ENCODE measurements at places on chromosomes 2 and 18.

DNA sequence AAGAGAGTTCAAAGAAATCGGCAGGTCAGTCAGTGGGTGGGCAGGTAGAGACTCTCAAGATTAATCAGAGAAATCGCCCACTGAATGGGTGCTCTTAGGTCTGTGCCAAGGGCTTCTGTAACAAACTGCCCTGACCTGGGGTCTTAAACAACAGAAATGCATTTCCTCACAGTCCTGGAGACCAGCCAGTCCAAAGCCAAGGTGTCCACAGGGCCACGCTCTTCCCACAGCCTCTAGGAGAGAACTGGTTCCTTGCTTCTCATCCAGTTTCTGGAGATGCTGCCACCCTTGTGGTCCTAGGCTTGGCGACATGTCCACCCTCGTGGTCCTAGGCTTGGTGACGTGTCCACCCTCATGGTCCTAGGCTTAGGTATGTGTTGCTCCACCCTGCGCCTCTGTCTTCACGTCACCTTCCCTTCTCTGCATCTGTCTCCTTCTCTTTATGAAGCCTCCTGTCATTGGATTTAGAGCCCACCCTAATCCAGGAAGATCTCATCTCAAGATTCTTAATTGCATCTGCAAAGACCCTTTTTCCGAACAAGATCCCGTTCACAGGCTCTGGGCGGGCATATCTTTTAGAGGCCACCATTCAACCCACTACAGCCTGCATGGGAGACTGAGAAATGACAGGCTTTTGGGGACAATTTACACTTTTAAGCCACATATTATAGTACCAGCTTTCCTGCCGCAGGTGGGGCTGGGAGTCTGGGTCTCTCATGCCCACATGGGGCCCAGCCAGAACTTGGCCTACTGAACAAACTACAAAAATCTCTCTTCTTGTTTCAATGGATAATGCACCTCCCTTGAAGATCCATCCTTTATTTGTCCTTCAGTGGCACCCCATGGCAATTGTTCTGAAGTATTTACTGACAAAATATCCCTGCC is 161.3 kb downstream of the ASB1 start:
- no peak for DNase-seq

GRCh38 chr2:10777842-10778723 is 34.5 kb downstream of the PDIA6 start:
- DNase-seq, result no peak

- no peak for DNase-seq
These were observed 24.7 kb downstream of the ST8SIA5 start for GRCh38 chr18:46732201-46732600.

DNA sequence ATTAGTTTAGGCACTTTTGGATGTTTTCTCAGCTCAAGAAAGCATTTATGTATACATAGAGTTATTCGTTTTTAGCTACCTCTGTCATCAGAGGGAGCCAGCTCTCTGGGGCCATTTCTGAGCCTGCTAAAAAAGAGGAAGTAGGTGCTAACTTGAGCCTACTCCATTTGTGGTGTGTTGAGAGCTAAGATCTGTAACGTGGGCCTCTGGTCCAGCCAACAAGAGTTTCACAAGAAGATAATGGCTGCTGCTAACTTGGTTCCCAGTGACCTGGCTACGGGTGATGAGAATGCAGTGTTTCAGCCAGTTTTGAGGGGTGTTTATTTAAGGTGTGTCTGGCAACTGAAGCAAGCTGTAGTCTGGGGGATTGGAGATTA is 182.5 kb downstream of the PRKCE start:
- peak; percentile 86 for DNase-seq

- no peak for DNase-seq
These were observed 71.5 kb downstream of the BABAM2 start for GRCh38 chr2:27962006-27962405.

DNA sequence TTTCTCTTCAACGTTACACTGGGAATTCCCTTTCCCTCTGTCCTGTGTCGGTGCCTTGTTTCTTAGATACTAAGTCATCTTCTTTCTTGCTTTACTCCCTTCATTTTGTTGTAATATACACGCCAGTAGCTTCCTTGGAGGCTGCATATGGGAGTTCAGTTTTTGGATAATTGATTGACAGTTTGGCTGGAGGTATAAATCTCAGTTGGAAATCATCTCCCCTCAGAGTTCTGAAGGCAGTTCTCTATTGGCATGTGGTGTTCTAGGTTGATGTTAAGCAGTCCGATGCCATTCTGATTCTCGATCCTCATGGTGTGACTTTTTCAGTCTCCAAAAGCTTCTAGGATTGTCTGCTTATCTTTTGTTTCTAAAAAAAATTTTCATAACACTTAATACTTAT is 152.5 kb upstream of the GLI2 start:
- DNase-seq, result no peak

- DNase-seq, result no peak
These were observed 17.2 kb upstream of the UGT1A9 start for GRCh38 chr2:233654501-233654900.

- DNase-seq, result peak; percentile 49
These were observed 889 bp downstream of the ZC3H15 start for GRCh38 chr2:186486651-186487647.

DNA sequence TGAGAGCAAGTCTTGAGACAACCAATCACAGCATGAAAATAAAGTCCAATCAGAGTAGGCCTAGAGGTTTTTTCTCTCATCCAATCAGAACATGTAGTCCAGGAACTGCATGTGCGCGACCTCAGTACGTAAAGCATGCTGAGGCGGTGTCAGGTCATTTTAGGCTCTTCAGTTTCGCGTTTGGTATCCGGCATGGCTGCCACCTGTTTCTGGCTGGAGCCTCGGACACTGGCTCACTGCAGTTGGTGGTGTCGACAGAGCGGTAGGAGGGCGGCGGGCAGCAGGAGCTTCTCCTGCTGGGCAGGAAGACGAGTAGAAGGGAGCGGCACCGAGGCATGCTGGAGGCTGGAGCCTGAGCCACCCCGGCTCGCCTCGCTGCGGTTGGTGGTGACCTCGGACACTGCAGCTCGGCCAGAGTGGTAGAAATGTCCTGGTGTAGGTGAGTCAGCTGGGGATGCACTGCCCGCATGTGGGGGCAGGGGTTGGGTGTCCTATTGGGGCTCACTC is 15.8 kb downstream of the CCDC74A start:
- DNase-seq, result peak; percentile 2

GRCh38 chr18:45806226-45806625 is 19.2 kb upstream of the SIGLEC15 start:
- DNase-seq, result no peak

DNA sequence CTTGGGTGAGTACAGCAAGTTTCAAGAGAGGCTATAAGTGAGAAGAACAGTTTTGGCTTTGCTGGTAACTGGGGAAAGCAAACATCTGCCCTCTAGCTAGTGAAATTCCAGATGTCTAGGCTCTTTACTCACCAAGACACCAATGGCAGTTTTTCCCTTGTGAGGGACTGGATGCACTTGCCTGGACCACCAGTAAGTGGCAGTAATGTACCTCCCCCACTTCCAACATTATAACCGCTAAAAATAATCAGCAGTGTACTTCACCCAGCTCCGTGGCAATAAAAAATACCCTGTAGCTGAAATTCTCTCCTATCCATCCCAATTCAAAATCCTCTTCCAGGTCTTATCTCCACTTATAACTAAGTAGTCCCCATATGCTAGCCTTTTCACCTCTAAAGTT is 383.9 kb downstream of the ARHGAP15 start:
- DNase-seq, result no peak

DNA sequence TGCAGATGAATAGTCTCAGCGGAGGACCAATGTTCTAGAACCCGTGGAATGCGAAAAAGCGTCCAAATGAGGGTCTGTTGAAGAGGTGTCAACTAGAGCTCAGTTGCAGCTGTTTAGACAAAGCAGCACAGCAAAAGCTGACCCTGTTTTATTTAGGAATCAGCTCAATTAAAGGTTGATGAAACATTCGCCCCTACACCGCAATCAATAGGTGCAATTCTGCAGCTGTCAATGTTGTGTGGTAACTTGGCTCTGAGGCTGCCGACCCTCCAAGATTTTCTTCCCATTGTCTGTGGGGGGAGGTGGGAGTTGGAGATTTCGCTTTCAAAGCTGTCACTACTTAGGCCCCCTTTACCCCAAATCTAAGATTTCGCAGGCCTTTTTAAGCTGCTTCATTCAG is 330.0 kb downstream of the ETAA1 start:
- no peak for DNase-seq

- no peak for DNase-seq
These were observed 213.1 kb downstream of the GCA start for GRCh38 chr2:162556996-162557395.

- DNase-seq, result no peak
These were observed 107.5 kb upstream of the FSHR start for GRCh38 chr2:49261781-49262180.

DNA sequence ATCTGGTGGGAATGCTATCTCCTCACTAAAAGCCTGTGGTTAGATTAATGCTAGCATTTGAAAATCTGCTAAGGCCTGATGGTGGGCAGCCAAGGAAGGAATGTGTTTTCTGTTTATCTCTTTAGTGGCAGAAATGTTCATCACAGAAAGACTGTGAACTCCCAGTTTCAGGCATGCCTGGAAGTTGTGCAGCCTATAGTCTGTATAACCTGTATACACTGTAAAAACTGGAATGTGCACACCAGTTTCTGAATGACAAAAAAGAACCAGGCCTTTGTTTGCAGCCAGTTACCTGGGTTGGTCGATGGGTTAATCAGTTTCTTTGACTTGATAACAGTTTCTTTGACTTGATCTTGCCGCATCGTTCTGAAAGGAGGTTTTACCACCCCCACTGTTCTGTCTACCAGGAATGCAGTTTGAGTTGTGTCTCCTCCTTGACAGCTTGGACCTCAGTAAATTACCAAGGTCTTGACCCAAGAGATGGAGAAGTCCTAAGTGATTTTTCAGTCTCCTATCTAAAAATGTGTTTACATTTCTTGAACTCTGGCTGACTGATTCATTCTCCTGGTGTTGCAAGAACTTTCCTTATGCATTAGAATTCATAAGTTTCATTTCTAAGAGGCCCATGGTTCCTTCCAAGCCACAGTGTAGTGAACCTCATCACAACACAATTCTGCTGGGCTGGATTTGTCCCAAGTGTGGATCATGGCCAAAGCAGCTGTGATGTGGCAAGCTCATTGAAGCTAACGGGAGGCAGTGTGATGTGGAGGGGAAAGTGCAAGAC is 62.2 kb downstream of the KIAA2012 start:
- no peak for DNase-seq

- peak; percentile 74 for DNase-seq
These were observed 23.0 kb upstream of the NTSR2 start for GRCh38 chr2:11692966-11693521.

DNA sequence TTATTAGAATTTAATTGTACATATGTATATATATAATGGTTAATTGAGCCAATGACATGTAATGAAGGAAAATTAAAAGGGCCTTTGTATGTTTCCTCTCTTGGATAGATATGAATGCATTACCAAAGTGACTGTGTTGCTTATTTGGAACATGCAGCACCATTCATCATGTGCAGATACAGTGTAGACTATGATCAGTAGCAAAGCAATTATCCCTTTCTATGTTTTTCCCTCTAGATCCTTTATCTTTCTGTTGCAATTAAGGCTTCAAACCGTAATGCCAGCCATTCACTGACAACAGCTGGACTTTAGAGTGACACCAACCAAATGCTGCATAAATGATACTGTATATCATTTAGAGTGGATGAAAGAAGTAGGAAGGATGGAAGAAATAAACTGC is 565.2 kb downstream of the NRXN1 start:
- DNase-seq, result no peak

GRCh38 chr2:168624028-168624427 is 168.0 kb downstream of the CERS6 start:
- no peak for DNase-seq

DNA sequence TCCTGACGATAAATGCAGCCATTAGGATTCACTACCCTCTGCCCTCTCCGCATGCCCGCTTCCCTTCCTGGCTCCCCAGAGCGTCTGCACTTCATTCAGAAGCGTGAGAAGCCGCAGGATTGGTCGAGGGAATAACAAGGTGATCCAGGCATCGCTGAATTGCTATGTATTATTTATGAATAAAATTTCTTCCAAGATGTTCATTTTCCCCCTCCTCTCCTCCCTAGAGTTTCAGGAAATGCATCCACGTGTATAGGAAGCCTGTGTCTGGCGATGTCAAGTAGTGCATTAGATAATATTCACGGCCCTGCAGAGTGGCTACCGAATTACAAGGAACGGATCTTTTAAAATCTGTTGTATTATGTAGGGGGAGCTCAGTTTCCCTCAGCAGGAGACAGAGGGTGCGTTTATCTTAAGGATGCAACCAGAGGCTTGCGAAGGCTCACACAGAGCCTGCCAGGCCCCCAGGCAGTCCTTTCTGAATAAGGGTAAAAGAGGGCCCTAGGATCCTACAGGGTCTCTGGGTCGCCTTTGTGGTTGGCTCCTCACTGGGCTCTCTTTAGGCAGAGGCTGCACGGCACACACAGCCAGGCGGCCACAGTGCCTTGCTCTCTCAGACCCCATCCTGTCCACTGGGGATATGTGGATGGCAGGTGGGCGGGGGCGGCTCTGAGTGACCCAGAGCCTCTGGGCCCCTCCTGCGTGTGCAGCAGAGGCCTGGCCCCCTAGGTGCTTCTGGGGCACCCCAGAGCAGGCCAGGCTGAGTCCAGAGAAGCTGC is 224.1 kb upstream of the PXDN start:
- no peak for DNase-seq

DNA sequence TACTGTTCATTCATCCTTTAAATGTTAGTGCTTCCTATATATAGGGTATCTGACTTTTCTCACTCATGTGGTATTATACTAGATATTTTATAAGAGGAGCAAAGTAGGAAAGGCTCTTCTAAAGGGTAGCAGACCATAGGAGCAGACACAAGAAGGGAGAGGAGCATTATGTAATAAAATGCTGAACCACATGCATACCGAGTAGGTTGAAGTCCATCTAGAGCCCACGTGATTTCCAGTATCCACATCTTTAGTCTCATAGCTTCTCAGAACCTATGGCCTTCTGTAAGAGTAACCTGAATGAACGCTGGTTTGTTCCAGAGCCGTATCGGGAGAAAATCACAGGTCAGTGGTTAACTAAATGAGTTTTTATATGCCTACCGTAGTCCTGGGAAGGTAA is 85.9 kb downstream of the MAP3K20 start:
- no peak for DNase-seq

- DNase-seq, result no peak
These were observed 67.2 kb downstream of the IKZF2 start for GRCh38 chr2:213084261-213084660.

DNA sequence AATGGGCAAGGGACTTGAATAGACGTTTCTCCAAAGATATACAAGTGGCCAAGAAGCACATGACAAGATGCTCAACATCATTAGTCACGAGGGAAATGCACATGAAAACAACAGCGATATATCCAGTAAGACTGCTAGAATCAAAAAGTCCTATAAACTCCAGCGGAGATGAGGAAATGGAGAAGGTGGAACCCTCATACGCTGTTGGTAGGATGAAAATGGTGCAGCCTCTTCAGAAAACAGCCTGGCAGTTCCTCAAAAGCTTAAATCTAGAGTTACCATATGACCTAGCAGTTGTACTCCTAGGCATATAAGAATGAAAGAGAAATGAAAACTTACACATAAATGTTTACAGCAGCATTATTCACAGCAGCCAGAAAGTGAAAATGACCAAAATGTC is 48.1 kb downstream of the HPCAL1 start:
- no peak for DNase-seq

- DNase-seq, result no peak
These were observed 819 bp downstream of the TGIF1 start for GRCh38 chr18:3450799-3451182.
